Activated gamma-delta T cell treated with Interleukin-2 at 50 U/mL for 16 hours (primary cell): ENCODE measurements at places on chromosomes 12 and 14.

DNA sequence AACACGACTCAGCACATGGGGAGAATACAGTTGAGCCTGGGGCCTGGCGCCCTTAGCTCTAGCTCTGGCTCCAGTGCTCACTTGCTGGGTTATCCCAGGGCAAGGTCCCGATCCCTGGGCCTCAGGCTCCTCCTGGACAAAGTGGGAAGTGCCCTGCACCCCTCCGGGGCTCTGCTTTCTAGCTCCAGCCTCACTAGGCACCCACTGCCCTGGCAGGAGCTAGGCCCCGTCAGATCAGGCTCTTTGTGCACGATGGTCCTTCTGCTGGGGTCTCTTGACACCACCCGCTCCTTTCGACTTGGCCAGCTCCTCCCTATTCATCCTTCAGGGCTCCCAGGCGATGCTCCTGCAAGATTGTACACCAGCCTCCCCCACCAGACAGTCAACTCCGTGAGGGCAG, 23.4 kb downstream of the NCKAP5L start:
- no peak for DNase-seq

- peak; percentile 23 for DNase-seq
Observed at GRCh38 chr12:1473418-1473817, 121.0 kb downstream of the FBXL14 start.

DNA sequence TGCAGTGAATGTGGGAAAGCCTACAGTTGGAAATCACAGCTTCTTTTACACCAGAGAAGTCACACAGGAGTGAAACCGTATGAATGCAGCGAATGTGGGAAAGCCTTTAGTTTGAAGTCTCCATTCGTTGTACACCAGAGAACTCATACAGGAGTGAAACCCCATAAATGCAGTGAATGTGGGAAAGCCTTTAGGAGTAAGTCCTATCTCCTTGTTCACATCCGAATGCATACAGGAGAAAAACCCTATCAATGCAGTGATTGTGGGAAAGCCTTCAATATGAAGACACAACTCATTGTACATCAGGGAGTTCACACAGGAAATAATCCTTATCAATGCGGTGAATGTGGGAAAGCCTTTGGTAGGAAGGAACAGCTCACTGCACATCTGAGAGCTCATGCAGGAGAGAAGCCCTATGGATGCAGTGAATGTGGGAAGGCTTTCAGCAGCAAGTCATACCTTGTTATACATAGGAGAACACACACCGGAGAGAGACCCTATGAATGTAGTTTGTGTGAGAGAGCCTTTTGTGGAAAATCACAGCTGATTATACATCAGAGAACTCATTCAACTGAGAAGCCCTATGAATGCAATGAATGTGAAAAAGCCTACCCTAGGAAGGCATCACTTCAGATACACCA, 24.6 kb downstream of the ZNF26 start:
- DNase-seq: no peak

GRCh38 chr12:94973221-94973620, 30.3 kb downstream of the NDUFA12 start:
- no peak for DNase-seq

DNA sequence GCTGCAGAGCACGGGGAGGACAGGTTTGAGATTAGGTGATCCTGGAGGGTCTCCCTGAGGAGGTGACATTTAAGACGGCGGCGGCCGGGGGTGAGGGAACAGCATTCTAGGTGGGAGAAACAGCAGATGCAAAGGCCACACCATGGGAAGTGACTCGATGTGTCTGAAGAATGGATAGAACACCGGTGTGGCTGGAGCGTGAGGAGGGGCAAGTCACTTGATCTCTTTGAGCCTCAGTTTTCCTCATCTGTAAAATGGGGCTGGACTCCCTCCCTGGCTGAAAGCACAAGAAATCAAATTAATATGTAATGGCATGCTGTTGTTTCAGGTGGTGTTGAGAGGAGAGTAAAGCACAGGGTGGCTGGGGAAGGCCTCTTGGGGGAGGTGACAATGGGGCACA, 10.0 kb upstream of the NCOR2 start:
- no peak for DNase-seq

DNA sequence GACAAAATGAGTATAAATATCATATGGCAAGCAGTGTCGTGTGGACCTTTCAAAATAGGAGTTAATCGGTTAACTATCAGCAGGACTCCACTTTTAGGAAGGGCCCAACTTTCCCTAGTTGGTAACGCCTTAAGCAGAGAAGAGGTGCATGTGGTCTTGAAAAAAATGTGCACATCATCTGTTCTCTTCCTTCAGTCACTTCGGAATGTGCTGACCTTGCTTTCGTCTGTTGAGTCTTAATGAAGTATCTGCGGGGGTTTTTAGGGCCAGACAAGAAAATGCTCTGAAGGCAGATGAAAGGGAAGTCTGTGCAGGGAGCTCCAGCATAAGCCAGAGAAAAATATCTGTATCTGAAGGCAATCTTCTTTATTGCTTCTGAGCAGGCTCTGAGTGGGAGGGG, 185.2 kb downstream of the AEBP2 start:
- DNase-seq: no peak

DNA sequence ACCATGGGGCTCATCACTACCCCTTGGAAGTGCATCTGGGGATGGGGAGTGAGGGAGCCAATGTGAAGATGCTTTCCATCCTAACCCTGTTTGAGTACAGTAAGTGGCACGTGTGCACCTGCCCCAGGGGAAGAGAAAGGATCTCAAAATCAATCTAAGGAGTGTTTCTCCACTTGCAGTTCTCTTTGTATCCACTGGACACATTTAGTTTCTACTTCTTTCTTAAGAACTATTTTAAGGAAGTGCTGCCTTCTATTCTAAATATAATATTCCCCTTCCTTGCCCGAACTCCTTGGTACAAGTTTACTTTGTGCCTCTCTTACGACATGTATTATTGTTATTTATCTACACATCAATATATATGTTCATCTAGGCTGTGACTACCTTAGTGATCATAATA, 73.8 kb downstream of the TTC6 start:
- no peak for DNase-seq

GRCh38 chr12:22014041-22014782, 31.8 kb upstream of the CMAS start:
- no peak for DNase-seq

DNA sequence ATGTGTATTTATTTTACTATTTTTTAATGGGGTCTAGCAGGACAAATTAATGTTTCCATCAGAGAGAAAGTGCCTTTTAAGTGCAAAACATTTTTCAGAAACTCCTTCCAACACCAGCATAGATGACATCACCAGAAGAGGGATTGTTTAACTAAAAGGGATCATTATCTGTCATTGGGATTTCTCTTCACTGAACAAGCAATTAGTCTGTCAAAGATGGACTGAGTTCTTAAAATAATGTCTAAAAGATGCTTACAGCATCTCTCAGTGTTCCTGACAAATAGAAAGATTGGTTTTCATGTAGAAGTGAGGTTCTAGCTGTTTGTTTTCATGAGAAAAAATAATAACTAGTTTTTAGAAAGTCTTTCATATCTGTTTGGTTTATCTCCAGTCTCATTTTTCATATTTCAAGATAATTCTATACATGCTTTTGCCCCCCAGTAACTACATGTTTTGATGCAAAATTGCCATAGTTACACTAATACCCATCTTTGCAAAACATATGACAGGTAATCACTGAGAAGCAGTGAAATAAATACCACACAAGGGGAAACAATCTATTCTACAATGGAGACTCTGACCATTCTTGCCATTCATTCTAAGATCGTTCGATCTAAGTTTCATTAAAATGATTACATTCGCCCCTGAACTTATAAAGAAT, 850.3 kb downstream of the GALC start:
- no peak for DNase-seq

GRCh38 chr14:95533822-95534221, 1.0 kb upstream of the GLRX5 start:
- DNase-seq: no peak

DNA sequence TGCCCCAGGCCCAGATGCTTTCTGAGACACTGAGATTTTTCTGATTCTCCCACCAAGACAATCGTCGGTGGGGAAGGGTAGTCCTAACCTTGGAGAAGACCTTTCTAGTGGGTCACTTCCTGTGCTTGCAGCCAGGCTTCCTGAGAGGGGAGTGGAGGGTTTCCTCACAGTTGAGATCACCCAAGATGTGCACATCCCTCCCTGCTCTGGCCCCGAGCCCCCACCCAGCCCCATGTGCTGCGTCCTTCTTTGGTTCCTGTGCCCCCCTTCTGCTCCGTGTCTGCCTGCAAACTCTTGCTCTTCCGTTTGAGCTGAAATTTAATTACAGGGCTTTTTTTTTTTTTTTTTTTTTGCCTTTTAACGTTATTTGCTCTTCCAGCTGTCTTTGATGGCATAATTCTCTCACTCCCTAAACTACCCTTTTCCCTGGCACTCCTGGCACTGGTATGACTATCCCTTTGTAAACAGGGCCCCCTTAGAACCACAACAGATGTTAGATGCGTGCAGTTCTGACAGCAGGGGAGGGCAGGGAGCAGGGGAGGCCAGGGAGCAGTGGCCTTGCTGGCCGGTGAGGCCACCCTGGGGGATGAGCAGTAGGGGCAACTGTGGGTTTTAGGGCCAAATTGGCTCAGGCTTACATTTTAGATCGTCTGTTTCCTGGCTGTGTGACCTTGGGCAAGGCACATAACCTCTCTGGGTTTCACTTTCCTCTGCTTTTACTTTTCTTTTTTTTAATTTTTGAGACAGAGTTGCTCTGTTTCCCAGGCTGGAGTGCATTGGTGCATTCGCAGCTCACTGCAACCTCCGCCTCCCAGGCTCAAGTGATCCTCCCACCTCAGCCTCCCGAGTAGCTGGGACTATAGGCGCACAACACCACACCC, 144.5 kb downstream of the PHETA1 start:
- DNase-seq: no peak

DNA sequence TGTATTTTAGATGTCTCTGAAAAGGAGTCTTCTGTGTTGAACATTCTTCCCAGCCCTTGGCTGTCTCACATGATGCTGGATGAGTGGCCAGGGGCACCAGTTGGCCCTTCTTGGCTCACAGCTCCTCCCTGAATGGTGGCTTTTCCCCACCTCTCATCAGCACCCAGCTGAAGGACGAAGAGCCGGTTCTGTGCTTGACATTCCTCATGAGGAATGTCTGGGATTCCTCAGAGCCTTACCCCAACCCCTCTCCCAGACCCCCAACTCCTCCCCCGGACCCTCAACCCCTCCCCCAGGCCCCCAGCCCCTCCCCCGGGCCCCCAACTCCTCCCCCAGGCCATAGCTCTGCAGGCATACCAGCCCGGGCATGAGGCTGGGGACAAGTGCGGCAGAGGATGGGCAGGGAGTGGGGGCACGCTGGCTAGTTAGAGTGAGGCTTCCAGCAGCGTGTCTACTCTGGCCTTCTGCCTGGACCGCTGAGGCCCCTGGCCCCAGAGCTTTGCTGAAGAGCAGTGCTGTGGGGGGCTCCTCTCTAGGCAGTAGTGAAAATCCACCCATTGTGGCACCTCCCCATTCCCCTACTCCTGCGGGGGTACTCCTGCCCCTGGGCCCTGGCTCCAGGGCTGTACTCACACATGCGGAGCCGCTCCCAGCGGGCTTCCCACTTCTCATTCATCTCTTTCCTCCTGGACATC, 64.3 kb downstream of the PLEKHG3 start:
- DNase-seq: no peak

GRCh38 chr12:94656556-94656955, 6.2 kb upstream of the TMCC3 start:
- no peak for DNase-seq

DNA sequence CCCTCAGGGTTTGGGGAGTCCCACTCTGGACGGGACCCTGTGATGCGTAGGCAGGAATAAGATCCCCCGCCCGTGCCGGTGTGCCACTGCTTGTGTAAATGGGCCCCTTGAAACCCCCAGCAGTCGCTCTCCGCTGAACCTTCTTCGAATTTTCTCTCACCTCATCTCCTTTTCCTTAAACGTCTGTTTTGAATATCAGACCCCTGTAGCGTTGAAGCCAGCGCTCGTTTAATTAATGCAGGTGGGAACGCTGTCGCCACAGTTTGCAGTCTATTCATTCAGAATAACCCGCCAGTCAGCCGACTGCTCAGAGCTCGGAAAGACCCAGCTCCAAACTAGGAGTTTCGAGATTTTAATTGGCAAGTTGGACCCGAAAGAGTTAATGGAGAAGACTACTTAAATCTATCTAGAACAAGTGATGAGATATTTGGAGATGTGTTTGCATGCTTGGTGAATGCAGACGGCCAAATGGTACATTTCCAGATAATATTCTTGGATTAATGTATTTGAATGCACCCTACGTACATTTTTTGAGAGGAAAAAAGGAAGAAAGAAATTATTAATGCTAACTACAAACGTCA, 739 bp upstream of the PPP2R5E start:
- no peak for DNase-seq

DNA sequence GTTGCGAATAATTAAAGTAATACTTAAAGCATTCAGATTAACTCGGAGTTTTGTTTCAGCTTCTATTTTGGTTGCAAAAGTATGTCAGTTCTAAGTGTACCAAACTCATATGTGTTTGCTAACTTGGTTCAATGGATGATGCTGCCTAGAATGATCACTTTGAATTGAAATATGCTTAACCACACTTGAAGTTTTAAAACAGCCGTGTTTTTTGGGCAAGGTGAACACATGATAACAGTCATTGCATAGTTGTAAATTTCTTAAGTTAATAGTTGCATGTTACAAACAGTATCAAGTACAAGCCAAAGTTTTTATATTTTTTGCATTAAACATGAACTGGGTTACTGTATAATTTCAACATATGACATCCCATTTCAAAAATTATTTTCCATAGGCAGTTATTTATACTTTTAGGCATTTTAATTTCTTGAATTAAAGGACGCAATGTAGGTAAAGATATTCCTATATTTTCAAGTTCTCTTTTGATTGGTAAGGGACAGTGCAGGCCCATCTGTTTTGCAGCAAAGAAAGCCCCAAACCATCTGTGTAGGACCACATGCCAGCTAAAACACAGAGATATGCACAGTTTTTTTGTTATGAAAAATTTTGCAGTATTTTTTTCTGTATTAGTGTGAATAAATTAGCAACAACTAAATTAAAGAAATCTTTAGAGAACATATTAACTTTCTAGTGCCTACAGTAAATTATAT, 575.5 kb downstream of the PRKD1 start:
- no peak for DNase-seq

GRCh38 chr14:95199298-95199983, 42.1 kb upstream of the DICER1 start:
- DNase-seq: no peak

- no peak for DNase-seq
Observed at GRCh38 chr12:54386403-54387113, 2.0 kb upstream of the ZNF385A start.

DNA sequence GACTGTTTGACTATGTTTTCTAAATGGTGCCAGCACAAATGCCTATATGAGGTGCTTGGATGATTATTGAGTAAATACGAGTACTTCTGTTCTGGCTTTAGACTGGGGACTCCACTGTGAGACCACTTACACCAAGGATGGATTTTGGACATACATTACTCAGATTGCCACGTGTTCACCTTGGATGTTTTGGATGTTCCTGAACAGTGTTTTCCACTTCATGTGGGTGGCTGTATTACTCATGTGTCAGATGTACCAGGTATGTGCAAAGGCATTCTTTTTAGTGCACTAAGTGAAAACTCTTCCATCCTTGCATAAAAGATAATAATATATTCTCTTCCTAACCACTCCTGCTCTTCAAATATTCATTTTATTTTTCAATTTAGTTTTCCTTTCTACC, 30.7 kb downstream of the CSRP2 start:
- no peak for DNase-seq

- no peak for DNase-seq
Observed at GRCh38 chr12:121050725-121051124, 11.7 kb upstream of the OASL start.
